ENCODE measurements at places on chromosomes 7 and 10.

- no peak for DNase-seq
Measured at GRCh38 chr7:132218876-132219275, 357.4 kb downstream of the PLXNA4 start.

GRCh38 chr7:88546808-88547207, 212.7 kb upstream of the ZNF804B start:
- DNase-seq: no peak

- no peak for DNase-seq
Measured at GRCh38 chr10:69696073-69696731, 66.2 kb downstream of the FAM241B start.

DNA sequence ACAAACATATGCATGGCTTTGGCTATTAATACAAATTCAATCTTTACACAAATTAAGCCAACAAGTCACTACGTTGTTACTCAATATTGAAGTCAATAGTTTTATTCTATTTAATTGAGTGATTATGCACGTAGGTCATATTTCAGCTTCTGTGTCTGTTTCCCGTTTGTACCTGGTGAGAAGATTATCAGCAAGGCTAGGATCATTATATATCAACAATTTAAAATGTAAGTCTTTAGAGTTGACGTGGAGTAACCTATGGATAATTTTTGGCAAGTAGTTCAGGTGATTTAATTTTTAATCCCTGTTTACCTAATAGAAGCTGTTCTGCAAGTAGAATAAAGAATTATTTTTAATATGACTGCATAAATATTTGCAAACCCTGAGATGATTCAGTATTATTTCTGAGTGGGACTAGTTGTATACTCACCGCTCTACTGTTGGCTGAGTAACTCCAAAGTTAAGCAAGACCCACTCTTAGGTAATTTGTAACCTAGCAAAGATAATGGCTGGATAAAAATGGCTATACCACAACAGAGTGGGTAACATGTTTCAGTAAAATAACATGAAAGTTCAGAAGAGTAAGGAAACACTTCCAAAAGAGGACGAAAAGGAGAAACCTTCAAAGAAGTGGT, 161.0 kb downstream of the HGF start:
- DNase-seq: no peak

DNA sequence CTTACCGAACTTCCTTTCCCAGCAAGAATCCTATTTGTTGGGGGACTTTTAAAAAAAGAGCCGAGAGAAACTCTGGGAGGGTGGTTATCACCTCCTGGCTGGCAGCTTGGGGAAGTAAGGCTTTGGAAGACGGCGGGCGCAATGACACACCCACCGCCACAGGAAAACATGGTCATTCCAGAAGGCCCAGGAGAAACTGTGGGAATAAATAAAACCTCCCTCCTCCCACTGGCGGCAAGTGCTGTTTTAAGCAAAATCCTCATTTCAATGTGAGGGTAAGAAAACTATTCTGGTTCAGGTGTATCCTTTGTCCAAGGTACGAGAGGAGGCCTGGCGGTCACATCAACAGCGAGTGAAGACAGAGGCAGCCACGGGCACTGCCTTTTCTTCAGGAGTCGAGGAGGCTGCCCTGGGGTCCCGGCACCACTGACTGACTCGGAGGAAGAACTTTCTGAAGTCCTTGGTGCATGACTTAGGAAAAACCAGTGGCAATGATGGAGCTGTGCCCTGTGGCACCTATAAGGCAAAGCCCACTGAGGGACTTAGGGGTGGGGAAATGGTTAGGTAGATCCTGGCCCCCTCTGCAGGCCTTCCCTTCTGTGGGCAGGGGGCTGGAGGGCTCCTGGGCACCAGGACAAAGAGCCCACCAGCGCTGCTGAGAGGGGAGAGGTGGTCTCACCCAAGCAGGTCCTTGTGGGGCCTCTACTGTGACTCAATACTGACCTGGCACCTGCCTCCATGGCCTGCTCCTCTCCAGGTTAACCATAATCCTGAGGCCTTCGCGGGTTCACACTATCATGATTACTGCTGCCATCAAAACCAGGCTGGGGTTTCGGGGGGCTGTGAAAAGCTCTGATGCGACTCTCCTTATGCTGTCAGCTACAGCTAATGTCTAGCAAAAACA, 21.4 kb downstream of the DNAJB12 start:
- DNase-seq: no peak

- no peak for DNase-seq
Measured at GRCh38 chr10:122333037-122333436, 41.5 kb upstream of the PLEKHA1 start.

- no peak for DNase-seq
Measured at GRCh38 chr7:138886501-138886917, 88.5 kb upstream of the ATP6V0A4 start.

GRCh38 chr7:155210356-155210755, 87.3 kb upstream of the INSIG1 start:
- no peak for DNase-seq

DNA sequence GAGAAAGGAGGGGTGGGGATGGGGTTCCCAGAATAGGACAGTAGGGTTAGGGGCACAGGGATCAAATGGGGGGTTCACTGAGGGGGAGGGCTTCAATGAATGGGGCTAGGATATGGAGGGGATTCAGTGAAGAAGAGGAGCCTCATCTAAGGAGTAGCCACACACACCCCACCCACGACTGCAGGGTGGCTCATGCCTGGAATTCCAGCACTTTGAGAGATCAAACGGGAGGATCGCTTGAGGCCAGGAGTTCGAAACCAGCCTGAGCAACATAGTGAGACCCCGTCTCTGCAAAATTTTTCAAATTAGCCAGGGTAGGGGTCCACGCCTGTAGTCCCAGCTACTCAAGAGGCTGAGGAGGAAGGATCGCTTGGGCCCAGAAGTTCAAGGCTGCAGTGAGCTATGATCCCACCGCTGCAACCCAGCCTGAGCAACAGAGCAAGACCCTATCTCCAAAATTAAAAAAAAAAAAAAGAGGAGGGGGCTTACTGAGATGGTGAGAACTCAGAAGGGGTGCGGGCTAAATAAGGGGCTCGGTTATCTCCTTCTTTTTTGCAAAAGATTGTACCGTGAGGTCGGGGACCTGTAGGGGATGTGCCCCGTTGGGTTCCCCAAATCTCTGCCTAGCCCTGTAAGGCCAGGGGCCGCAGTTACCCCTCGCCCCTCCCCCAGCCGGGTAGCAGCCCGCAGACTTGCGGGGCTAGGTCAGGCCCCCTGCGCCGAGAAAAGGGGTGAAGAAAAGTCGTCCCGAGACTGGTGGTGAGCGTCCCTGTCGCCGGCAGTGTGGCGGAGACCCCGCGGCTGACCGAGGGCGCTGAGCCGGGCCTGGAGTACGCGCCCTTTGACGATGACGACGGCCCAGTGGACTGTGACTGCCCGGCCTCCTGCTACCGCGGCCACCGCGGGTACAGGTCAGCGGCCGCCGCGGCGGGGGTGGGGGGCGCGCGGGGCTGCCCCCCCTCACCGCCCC, 43.1 kb upstream of the HSPB1 start:
- DNase-seq: no peak

DNA sequence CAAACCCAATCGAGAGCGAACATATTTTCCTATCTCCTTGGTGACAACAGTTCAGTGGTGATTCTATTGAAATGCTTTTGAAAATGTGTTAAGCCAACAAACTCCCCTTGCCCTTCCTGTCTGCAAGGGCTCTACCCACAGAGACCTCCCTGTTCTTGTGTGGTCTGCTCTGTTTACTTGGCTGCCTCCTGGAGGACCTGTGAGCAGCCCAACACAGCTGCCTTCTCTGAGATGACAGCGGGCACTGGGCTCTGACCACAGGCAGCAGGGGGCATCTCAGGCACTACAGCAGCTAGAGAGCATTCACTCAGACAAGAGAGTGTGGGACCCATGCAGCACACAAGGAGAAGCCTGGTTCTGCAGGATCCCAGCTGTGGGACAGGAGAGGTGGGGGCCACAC, 416.4 kb downstream of the TCERG1L start:
- DNase-seq: no peak

GRCh38 chr7:25348104-25348503, 119.8 kb upstream of the NPVF start:
- no peak for DNase-seq

DNA sequence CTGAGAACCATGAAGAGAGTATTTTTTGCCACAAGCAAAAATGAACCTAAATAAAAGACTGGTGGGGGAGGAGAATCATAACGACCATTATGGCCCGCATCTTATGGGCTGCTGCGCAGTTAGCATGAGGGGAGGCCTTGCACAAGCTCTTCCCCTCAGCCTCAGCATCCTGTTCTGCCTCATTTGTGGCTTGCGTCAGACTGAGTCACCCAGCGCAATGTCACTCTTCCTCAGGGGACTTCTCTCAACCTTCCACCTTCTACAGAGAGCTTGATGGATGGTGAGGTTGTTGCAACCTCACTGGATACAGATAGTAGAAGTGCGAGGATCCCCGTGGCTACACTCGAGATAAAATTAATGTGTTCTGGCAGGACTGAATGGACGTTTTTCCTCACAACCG, 16.8 kb upstream of the GPR15LG start:
- no peak for DNase-seq

DNA sequence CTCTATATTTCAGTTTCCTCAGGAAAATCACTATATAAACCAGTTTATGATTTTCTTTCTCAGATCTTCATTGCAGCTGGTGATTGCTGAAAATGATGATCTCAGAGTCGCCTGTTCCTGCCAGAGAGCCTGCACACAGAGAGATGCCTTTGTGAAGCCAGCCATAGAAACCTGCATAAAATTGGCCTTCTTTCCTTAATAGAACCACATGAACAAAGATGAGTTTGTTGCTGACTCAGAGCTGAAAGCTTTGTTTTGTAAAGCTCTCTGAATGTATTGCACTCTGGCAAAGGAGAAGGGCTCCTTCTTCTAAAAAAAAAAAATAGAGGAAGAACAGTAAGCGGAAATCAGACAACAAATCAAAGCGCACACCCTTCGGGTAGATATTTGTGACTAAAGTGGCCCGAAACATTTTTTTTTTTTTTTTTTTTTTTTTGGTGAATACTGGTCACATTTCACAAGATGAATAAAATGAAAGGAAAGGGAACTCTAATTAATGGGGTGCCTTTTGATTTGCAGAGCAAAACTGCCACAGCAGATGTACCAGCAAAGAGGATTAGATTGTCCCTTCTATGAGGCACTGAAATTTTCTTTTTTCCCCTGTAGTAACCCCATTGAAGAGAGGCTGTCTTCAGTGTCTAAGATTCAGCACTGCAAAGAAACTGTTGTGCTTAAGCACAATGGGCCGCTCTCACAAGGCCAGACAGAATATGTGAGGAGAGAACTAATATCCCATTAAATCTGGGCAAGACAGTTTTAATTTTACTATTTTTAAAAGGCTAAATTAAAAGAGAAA, 75.1 kb upstream of the PTPRZ1 start:
- DNase-seq: no peak

DNA sequence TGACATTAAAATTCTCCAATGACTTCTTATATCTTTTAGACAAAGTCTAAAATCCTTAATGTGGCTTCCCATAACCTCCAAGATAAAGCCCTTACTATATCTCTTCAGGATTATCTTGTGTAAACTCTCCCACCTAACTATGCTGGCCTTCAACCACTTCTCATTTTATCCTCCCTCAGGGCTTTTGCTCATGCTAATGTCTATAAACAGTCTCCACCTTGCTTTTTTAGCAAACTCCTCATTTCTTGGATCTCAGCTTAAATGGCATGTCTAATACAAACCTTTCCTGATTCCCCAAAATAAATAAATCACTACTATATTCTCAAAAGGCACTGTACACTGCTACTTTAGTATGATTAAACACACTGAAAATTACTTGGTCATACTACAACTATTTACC, 181.2 kb downstream of the LRRN3 start:
- no peak for DNase-seq

DNA sequence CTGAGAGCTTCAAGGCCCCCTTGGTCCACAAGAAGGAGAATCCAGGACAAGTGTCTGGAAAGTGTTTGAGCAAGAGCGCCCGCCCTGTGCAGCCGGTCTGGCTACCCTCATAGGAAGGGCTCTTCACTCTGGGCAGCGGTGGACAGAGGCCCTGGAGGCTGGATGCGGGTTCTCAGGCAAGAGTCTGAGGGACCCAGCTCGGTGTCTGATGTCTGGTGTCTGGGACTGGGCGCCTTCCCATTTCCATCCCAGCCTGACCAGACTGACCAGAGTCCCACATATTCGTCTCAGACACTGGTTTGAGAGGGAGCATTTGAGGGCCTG, 59.8 kb downstream of the HK1 start:
- no peak for DNase-seq

DNA sequence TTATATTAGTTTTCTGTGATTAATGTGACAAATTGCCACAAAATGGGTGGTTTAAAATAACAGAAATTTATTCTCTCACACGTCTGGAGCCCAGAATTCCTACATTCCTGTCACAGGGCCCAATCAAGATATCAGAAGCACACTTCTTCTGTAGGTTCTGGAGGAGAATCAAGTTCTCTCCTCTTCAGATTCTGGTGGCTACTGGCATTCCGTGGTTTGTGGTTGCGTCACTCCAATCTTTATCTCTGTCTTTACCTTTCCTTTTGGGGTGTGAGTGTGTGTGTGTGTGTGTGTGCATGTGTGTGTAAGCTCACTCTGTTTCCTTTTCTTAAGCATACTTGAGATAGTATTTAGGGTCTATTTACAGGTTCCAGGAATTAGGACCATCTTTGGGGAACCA, 115.5 kb upstream of the DKK1 start:
- no peak for DNase-seq

- DNase-seq: no peak
Measured at GRCh38 chr10:93069245-93069561, 4.5 kb upstream of the CYP26A1 start.

DNA sequence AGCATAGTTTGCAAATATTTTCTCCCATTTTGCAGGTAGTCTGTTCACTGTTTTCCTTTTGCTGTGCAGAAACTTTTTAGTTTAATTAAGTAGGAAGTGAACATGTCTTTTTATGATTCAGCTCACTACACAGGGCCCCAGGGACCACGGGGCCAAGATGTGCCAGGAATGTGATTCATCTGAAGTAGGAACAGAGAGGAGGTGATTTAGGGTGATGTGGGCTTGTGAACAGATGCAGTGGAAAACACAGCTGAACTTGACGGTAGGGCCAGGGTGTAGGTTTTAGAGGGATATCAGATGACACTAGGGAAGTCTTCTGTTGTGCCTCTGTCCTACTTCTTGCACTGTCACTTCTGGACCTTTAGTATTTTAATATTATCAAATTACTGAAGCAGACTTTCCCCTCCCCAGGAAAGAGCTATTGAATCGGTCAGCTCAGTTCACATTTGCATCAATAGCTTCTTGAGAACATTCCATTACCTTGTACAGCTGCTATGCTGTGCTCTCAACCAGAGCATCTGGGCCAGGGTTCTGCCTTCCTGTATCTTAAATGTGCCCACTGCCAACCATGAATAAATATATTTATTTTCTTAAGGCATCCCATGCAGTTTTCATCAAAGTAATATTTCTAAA, 96.9 kb downstream of the OSBPL3 start:
- DNase-seq: peak; percentile 84

Data from Right ventricle myocardium superior (tissue), 1 donor.